ENCODE measurements at places on chromosomes 3 and 15.

GRCh38 chr15:88166082-88166993 is 90.2 kb downstream of the NTRK3 start:
- no peak for DNase-seq

GRCh38 chr3:174529298-174529697 is 329.8 kb upstream of the NAALADL2 start:
- DNase-seq = no peak

- DNase-seq = no peak
These were observed 157.8 kb upstream of the ROPN1 start for GRCh38 chr3:124149771-124150170.

DNA sequence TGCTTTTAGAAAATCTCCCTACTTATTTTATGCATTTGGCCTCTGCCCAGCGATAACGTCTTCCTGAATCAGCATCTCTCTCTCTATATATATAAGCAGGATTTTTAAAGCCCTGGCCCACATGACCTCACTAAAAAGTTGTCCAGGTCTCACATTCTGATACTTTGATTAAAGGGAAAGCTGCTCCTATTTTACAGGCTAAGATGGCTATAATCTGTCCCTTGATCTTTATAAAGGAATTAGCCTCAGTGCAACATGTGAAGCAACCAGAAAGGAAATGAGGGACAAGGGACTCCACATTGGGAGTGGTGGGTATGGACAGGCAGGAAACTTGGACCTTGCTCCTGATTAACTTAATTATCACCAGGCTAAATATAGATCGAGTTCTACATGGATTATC is 25.6 kb upstream of the MUC13 start:
- DNase-seq = no peak

DNA sequence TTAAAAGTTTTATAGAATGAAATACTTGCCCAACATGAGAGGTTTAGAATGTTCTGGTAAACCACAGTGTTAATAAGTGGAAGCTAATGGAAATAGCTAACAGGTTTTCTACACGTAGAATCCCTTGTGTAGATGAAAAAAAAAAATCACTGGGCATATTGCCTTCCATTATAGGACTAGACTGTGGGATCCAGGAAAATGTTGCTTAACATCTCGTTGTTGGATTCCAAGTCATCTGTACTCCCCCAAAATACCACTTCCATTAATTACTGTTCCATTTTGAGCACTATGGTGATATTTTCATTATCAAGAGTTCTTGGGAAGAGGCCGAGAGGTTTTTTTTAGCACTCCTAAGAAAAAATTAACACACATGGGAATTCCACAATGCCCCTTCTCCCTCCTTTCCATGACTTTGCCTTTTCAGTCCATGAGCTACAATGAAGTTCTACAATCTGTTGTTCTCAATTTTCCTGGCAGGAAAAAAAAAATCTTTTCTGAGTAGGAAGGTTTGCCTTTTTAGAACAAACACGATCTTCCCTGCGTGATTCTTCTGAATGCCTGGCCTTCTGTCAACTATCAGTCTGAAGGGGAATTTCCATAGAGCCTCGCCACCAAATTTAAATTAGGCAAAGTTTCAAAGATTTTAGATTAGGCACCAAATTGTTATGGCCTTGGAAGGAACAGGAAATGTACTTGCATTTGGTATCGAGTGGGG is 74.4 kb upstream of the CTDSPL start:
- DNase-seq = no peak

GRCh38 chr15:68812597-68813431 is 7.9 kb downstream of the ANP32A start:
- no peak for DNase-seq

DNA sequence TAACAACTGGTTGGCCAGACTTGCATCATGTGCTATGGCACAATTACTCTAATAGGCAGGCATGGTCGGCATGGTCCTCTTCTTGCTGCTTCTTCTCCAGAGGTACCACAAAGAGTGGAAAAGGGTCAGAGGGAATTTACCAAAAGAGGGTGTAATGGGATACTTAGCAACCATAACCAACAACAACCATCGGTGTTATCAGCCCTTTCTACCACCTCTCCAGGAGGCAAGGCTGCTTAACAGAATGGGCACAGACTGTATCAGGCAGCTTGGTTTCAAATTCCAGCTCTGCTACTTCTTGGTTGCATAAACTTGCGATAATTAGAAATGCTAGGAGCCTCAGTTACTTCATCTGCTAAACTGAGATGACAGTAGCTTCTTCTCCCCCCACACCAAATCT is 284.6 kb upstream of the CRBN start:
- no peak for DNase-seq
